ENCODE measurements at places on chromosomes 12 and 14. TPM values are rescaled to one million over a fixed set of nuclear protein-coding genes. Genes with fewer than 3 reads are reported as not detected.

DNA sequence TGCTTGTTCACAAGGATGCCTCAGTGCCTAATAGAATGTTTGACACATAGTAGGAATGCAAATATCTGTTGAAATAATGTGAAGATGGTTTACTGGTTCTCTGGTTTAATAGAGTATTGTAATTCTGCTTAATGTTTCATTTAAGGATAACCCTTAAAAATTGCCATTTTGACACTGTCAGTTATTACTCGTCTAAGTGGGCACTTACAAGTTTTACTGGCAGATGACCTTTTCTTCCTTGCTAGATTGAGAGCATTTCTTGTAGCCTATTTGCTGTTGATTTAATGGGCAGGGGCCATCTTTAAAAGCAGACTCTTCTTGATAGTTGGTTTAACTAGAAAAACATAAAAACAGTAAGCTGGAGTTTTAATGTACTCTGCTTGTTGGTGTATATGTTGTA, 1.9 kb downstream of the TMEM263 start:
- no peak for DNase-seq
- no peaks in the 10 kb centered on the region for H3K36me3 ChIP-seq

DNA sequence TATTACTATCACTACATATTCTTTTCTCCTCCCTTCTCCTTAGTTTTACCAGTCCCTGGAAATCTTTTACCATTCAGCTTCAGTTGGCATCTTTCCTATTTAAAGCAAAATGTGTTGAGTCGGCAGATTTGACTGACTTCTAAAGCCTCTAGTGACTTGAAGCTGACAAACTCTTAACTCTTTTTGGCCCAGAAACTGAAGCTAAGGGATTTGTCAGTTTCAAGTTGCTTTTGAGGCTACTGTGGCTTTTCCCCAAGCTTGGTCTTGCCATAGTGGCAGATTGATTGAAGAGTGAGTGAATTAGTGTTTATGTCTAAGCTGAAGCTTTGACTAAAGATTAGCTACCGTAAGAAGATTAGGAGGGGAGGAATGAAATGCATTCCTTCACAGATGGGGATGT, 104.0 kb downstream of the ETNK1 start:
- peak overlapping the region; percentile 15 for H3K4me3 ChIP-seq
- no peak overlapping the region for H3K27ac ChIP-seq
- DNase-seq = no peak
- no peaks in the 10 kb centered on the region for H3K27me3 ChIP-seq
- no peaks in the 10 kb centered on the region for H3K4me1 ChIP-seq

DNA sequence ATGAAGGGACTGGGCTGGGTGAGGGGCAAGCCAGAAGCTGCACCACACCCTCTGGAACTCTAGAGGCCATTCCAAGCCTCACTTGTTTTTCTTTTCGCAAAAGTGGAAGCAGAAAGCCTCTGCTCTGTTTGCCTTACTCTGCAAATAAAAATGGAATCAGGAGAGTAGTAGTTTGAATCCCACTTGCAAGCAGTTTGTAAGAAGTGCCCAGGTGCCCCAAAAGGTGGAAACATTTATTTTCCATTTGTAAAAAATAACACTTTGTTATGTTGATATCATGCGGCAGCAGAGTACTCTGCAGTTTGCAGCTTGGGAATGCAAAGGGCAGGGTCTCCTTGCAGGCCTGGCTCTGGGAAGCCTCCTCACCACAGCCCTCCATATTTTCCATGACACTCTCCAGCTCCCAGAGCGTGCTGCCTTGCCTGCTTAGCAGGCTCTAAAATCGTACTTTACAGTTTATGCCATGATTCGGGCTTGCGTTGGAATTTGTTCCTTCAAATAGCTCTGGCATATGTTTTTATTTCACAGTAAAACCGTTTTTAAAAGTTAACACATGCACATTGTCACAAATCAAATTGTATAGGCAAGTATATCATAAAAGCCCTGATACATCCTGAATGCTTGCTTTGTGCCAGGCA, 20.0 kb downstream of the TUNAR start:
- no peaks in the 10 kb centered on the region for H3K36me3 ChIP-seq
- no peaks in the 10 kb centered on the region for H3K4me1 ChIP-seq
- no peak for DNase-seq
- no peaks in the 10 kb centered on the region for H3K27me3 ChIP-seq

Gene ADAM21
- total RNA-seq = 0.13 TPM

Gene ABCC9
- total RNA-seq = 21.3 TPM

GRCh38 chr12:108319277-108320234, 19.6 kb downstream of the CMKLR1 start:
- H3K4me1 ChIP-seq = peaks cover 4% of the 10 kb centered on the region
- DNase-seq = no peak
- no peaks in the 10 kb centered on the region for H3K36me3 ChIP-seq
- no peak overlapping the region for H3K4me3 ChIP-seq

Gene TMTC1
- 58.8 TPM for total RNA-seq

DNA sequence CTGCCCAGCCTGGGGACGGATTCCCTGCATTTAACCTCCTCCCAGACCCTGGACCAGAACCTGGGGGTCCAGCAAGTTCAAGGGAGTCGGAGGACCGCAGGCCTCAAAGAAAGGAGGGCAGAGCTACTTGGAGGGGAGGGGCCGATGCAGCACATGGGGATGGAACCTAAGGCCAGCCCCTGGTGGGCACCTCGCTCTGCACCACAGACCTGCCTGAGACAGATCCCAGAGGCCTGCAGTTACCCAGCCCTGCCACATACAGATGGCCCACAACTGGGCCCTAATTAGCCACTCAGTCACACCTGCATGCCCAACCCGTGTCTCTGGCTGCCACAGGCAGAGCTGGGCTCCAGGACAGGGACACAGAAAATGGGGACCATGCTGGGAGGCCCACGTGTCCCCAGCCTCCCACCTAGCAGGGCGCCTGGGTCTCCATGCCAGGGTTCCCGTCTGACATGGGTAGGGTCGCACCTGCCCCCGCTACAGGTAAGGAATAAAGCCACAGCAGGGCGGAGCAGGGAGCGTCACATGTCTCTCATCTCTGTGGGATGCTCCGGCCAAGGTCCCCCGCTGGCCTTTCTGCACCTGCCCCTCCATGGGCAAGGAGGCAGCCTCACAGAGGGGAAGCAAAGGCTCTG, 16.7 kb downstream of the AKT1 start:
- H3K27ac ChIP-seq = no peak overlapping the region
- H3K36me3 ChIP-seq = no peaks in the 10 kb centered on the region
- no peak overlapping the region for H3K4me3 ChIP-seq
- H3K4me1 ChIP-seq = no peaks in the 10 kb centered on the region

- H3K4me3 ChIP-seq = no peak overlapping the region
- H3K27me3 ChIP-seq = no peaks in the 10 kb centered on the region
- no peak for DNase-seq
These were observed 1075.8 kb upstream of the TMEM132C start for GRCh38 chr12:127191129-127191528.

Gene IL22
- total RNA-seq = not detected

GRCh38 chr14:38137005-38137404, 70.7 kb upstream of the SSTR1 start:
- DNase-seq = no peak
- no peaks in the 10 kb centered on the region for H3K36me3 ChIP-seq
- no peaks in the 10 kb centered on the region for H3K4me1 ChIP-seq
- no peaks in the 10 kb centered on the region for H3K27me3 ChIP-seq
- no peak overlapping the region for H3K4me3 ChIP-seq

Gene ADAMTS20
- total RNA-seq = not detected
